ENCODE measurements at places on chromosomes 12 and 14.
A peak's percentile ranks its signal among the peaks of the same experiment; 100 is the strongest.

- no peak for DNase-seq
These were observed 36.7 kb downstream of the LRRIQ1 start for GRCh38 chr12:85072826-85073225.

DNA sequence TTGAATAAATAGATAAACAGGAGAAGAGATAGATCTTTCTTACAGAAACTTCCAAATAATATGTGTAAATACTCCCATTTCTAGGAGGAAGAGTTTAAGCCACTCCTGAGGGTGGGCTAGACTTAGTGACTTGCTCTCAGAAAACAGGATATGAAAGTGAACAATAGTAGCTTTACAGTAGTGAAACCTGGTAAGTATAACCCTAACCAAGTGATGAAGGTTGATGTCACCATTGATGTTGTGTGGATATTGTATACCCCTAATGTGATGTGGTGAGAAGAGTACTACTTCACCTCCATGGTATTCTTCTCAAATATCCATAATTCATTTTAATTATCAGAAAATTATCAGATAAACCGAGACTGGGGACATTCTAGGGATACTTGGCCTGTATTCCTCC is 20.9 kb downstream of the AKAP6 start:
- no peak for DNase-seq

DNA sequence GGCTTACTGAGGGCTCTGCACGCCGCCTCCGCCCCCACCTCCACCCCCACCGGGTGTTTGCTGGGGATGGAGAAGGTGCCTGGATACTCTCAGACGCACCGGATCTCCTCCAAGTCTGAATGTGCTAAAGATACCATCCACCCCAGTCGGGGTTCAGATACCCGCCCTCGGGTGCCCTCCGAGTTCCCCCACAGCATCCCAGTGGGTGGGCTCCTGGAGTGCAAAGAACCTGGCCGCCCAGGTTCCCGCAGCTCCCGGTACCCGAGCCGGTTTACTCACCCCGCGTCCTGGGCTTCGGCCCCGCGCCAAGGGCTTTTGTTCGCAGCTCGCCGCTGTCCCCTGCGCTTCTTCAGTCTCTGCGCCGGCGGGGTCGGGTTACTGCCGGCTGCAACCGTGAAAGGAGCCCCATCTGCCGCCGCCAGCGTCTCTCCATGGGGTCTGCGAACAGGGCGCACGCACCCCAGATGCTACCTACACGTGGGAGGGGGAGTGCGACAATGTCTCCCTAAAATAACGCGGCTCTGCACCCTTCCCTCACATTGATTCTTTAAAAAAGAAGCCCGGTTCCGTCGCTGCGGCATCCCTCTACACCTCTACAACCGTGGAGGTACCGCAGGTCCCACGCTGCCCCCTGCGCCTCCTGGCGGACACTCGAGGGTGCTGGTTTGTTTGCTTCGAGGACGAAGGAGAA is at the start of gene CCDC177:
CCDC177 (minus strand) TSS at position 609 of the 691 bp plus-strand sequence. CDS start 1,249 bp downstream, outside the sequence.
- no peak for DNase-seq

GRCh38 chr12:24595652-24596235 is 353.2 kb downstream of the BCAT1 start:
- DNase-seq, result no peak

DNA sequence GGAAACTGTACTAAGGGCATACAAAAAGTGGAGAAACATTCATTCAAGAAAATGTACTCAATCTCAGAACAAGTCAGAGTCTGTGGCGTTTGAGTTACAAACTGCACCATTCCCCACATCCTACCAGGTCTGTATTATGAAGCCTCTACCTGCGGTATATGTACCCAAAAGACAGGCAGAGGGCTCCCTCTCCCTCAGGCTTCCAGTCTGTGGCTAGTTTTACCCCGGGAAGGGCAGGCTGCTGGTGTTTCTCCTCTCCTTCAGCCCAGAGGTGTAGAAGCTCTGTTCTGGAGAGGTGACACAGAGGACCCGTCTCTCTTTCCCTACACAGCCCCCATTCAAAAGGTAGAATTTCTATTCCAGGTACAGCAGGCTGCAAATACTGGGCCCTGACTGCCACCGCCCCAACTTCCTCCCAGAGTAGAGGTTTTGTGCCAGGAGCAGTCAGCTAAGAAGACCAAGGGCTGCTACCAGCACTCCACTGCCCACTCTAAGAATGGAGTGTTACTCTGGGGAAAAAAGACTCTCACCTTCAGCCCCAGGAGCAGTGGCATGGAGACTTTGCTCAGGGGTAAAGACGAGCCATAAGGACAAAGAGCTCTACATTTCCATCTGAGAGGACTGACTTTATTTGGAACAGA is 39.4 kb downstream of the PARP11 start:
- DNase-seq, result no peak

- no peak for DNase-seq
These were observed 259.5 kb downstream of the MSRB3 start for GRCh38 chr12:65537978-65538377.

DNA sequence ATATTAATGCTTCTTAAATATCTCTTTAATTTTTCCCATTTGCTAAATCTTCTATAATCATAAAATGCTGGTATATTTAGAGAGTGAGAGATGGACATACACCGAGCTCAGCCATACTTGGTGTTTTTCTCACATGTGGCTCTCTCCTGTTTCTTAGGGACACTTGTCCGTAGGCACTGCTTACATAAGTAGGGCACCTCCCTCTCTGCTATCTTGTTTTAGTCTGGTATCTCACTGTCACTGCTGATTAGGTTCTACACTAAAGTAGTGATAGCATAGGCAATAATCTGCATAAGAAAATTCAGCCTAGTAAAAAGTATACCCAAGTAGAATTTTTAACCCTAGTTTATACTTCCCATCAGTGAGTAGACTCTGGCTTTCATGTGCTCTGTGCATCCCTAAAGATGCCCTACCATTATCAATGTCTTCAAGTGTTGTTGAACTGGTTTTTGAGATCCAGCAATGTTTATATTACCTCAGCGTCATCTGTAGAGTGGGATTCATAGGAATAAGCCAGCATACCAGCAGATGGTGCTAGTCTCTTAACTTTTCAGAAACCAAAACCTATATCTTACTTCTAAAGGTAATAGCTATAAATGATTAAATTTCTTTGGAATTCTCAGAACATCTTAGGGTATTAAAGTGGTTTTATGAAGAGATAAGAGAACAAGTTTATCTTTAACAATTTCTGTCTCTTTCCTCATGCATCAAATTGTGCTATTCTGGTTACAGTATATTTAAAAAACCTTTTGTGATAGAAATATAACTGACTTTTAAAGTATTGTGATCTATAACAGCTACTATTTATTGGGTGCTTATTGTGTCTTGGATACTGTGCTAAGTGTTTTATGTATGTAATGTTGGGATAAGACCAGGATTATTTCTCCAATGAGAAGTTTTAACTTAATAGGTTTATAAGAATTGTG is 32.9 kb downstream of the ARID2 start:
- peak; percentile 7 for DNase-seq

GRCh38 chr12:92149563-92149962 is 3.9 kb upstream of the BTG1 start:
- no peak for DNase-seq

- DNase-seq, result no peak
These were observed 178.8 kb downstream of the KTN1 start for GRCh38 chr14:55758796-55759195.

DNA sequence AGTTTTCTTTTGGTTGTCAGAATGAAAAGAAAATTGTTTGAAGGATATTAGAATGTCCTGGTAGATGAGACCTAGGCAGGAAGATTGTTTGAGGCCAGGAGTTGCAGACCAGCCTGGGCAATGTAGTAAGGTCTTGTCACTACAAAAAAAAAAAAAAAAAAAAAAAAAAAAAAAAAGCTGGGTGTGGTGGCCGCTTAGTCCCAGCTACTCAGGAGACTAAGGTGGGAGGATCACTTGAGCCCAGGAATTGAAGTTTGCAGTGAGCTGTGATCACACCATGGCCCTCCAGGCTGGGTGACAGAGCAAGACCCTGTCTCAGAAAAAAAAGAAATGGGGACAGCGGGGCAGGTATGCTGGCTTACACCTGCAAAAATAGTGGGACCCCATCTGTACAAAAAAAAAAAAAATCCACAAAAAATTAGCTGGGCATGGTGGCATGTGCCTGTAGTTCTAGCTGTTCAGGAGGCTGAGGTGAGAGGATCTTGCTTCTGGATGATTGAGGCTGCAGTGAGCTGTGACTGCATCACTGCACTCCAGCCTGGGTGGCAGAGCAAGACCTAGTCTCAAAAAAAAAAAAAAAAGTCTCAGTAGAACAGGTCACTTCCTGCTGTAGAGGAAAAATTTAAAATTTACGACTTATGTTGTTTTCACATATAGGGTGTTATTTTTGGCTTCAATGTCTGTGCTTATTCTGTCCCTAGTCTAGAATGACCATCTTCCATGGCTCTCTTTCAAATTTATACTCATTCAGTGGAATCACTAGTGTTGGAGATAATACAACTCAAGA is 70.7 kb downstream of the PPHLN1 start:
- no peak for DNase-seq

- DNase-seq, result no peak
These were observed 40.0 kb upstream of the CAPRIN2 start for GRCh38 chr12:30794591-30795409.

DNA sequence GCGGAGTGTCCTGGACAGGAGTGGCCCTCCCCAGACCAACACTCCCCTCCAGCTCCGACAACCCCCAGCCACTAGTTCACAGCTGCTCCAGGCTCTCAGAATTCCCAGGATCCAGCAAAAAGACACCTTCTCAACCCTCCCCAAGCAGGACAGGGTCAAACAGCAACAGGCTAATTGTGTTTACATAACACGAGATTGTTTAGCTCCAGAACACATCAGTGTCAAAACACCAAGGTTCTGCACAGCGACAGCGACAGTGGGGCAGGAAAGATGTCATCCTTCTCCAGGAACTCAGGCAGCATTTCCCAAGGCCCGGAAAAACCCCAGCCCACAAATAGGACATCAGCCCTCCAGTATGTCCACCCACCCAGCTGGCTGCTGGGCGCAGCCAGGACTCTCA is 16.5 kb downstream of the ITPK1 start:
- no peak for DNase-seq

DNA sequence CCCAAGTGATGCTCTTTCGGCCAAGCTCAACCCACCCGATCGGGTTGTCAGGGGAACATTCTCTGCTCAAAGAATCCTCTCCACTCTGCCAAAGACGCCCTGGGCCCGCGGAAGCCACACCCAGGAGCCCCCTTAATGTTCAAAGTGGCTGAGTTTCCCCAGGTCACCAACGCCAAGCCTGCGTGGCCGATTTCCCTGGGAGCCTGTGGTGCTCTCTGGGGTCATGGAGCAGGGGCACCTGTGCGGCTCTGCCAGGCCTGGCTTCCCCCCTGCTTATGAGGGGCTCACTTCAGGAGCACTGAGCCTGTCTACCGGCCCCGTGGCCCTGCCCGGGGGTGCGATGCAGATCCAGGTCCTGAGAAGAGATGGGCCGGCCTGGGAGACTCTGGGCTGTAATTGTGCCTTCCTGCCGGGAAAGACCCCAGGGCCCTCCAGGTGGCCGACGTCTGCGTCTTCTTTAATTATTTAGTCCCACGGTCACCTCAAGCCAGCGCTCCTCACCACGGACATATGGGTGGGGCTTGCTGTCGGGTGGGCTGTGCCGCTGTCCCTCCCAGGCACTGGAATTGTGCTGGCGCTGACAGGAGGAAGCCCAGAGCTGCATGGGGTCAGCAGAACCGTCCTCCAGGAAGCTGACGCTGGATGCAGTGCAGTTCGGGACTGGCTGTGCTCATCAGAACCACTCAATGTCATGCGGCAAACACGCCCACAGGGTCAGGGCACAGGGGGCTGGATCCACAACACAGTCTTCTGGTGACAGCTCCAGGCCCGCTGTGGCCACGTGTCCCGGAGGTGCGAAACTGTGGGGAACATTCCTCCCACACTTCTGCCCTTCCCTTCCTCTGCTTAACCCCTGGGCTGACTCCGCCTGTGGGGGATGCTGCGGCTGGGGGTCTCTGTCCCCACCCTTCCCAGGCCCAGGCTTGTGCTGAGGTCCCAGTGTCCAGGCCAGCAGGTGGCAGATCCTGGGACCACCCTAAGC is 267.6 kb upstream of the SFSWAP start:
- no peak for DNase-seq

GRCh38 chr14:32593290-32593942 is 264.3 kb downstream of the AKAP6 start:
- DNase-seq, result no peak

DNA sequence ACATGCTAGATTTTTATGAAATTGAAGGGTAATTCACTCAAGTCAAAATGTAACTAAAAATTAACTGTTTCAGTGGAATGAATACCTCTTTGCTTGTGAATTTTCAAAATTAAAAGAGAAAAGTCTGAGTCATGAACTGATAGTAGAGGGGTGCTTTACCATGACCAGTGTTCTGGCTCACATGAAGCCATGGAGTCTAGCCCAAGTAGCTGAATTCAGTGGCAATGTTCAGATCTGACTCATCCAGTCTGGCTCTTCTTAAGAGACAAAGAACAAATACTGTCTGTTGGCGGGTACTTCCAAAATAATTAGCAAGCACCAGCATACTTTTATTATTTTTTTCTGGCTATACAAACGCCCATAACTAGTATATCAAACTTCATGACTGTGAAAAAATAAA is 366.3 kb upstream of the GARIN6 start:
- no peak for DNase-seq

- no peak for DNase-seq
These were observed 20.3 kb upstream of the PPP4R4 start for GRCh38 chr14:94153750-94154342.

DNA sequence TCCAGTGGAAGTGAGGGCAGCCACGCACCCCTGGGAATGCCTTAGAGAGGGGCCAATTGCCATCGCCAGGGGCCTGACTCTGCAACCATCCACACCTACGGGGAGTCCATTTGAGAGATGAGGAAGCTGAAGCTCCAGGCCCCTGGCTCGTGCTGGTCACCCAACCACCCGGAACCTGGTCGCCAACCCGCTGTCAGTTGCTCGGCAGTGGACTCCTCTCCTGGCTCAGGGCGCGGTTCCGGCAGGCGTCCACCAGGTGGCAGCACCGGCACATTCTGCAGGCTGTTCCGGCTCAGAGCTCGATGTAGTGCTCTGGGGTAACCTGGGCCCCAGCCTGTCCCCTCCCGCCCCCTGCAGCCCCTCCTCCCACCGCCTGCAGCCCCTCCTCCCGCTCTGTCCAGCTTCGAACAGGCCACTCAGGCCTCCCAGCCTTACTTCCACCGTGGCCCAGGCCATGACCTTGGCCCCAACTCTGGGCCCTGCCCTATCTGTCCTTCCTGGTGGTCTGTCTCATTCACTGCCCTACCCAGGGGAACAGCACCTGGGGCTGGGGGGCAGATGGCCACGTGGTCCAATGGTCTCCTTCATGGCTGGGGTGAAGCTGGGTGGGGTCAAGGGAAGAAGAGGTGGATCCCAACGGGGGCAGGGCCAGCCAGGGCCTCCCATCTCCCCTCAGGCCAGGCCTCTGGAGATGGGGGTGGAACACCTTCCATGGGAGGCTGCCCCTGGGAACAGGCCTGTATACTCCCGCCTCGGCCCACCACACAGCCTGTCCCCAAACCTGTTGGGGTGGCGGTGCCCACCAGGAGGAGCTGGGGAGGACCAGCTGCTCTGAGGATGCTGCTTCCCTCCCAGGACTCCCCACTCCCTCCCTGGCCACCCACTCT is 15.7 kb downstream of the SIVA1 start:
- no peak for DNase-seq

GRCh38 chr14:64235652-64236640 is 58.2 kb downstream of the ESR2 start:
- no peak for DNase-seq
